D721Med (cell line): ENCODE measurements at places on chromosomes 6 and 20.

DNA sequence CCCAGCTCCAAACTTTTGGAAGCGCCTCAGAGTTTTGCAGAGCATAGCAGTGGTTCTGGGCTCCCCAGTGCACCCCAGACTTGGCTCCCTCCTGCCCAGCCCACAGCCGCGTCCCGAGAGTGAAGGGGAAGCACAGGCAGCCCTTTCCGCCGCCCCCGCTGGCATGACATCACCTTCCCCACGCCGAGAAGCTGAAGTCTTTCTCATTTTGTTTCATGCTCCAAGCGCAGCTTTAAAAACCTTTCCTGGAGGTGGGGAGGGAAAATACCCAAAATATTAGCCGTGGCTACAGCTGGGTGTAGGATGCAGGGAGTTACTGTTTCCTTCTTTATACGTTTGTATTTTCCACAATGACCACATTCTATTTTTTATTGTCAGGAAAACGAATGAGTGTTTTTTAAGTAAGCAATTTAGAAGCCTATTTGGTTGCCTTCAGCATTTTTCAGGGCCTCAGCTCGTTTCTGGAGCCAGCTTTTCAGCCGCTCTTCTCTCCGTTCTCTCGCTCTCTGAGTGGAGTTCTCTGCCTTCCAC is 72.9 kb downstream of the SNX5 start:
- no peak for DNase-seq

DNA sequence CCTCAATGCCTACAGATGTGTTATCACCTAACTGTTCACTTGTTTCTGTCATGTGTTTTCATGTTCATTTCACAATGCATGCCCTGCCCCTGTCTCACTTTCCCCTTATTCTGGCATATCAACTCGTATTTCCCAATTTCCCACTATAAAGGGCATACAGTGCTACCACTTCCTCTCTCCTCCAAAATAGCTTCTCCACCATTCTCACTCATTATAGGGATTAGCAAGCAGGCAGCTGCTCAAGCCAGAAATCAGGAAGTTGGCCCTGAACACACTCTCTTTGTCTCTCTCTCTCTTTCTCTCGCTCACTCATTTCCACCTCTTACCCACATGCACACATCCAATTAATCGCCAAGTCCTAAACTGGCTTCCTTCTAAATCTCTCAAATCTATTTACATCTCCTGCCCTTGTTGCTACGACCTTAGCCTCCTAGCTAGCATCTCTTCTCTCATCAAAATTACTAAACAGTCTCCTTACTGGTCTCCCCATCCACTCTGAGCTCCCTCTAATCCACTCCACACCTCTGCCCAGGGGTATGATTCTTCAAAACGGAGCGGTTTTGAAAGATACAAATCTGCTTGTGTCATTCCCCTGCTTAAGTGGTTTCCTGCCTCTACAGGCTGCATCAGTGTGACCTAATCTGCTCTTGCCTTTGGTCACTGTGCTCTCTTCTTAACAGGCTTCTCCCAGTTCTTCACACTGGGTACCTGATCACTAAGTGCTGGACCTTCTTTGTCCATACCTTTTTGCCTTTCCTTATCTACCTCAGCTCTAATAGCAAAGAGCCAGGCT is 196.2 kb downstream of the BTBD9 start:
- DNase-seq, result no peak

DNA sequence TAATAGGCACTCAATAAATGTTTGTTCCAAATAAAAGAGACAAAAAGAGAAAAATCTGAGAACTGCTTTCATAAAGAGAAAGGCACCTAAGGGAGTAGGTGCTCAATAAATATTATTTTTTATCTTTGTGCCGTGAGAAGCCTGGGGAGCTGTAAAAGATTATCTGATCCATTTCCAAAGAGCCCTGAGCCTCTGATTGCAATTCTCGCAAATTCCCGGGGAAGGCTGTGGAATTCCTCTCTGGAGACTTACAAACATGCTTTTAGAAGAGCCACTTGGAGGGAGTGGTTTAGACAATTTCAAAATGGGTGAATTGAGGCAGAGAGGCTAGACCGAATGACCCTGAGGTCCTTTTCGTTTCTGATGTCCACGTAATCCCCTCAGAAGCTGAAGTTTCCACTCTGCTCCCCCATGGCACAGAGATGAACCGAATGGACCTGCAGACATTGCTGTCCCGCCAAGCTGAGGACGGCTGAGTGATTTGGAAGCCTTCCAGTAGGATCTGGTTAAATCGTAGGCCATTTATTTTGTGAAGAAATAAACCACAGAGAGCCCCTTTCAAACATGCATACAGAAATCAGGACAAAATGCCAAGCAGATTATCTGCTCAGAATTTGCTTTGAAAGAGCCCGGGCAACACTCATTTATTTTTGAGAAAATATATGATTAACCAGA is 77.8 kb downstream of the PKHD1 start:
- no peak for DNase-seq

DNA sequence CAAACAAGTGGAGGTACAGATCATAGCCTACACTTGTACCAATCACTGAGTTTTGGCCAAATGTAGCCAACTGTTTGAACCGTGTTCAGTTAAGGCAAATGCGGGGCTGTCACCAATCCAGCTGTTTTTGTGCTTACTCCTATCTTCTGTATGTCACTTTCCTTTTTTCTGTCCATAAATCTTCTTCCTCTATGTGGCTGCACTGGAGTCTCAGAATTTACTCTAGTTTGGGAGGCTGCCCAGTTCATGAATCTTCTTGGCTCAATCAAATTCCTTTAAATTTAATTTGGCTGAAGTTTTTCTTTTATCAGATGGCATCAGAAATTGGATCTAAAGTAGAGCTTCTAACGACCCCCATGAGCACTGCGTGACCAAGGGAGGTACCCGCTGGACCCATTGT is 11.7 kb upstream of the STX7 start:
- DNase-seq, result no peak

GRCh38 chr20:9349249-9349648 is 165.1 kb upstream of the LAMP5 start:
- no peak for DNase-seq

GRCh38 chr20:45890077-45890984 is 677 bp downstream of the NEURL2 start:
- peak; percentile 85 for DNase-seq

- DNase-seq, result peak; percentile 82
Measured at GRCh38 chr6:157274471-157275226, 48.7 kb downstream of the TMEM242 start.

- DNase-seq, result no peak
Measured at GRCh38 chr6:42040856-42041480, 9.4 kb upstream of the TAF8 start.

DNA sequence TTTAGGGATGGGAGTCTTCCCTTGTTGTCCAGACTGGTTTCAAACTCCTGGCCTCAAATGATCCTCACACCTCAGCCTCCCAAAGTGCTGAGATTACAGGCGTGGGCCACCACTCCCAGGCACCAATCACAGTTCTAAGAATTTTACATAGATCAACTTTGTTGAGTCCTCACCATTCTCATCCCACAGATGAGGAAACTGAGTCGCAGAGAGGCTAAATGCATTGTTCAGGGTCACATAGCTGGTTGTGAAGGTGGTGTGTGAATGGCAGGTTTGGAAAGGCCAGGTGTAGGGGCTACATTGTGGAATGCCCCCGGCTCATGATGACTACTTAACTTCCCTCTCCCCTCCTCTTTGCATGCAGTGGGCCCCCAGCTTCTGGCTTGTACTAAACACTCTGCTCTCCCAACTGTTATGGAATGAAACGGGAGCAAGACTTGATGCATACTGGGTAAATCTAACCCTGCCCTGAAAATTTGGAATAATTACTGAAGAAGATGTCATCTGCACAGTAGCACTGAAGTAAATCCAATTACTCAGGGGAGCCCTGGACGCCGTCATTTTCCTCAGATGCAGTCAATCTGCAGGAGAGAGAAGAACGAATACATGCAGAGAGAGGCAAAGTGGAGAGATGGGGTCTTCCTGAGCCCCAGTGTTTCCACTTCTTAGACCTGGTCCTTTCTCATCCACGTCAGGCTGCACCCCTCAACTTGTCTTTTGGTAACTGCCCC is 102.3 kb upstream of the ZNF217 start:
- no peak for DNase-seq

GRCh38 chr20:18014411-18014810 is 43.3 kb downstream of the OVOL2 start:
- DNase-seq, result no peak

DNA sequence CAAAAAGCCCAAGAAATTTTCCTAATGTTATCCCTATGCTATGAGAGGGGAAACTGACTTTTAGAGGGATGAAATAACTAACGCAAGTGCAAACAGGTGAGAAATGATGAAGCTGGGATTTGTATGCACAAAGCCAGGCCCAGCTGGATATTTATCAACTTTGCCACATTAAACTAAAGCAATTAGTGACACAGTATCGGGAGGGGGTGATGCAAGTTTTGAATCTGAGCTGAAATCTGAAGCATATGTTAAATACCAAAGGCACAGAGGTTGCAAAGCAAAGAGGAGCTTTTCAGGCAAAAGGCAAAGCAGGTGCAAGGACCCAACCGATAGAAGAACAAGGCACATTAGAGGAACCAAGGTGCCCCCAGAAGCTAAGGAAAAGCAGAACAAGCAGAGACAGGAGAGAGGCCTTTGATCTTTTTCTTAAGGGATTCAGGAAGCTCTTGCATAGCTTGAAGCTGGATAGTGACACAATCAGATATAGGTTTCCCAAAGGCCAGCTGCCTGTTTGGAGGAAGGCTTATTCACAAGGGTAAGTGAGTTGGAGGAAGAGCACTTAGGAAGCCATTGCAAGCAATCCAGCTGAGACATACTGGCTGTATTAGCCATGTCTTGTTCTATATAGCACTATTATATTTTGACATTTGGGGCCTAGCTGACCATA is 207.5 kb downstream of the HIVEP2 start:
- no peak for DNase-seq

GRCh38 chr6:27374824-27375612 is 13.5 kb upstream of the ZNF391 start:
- DNase-seq, result peak; percentile 41

DNA sequence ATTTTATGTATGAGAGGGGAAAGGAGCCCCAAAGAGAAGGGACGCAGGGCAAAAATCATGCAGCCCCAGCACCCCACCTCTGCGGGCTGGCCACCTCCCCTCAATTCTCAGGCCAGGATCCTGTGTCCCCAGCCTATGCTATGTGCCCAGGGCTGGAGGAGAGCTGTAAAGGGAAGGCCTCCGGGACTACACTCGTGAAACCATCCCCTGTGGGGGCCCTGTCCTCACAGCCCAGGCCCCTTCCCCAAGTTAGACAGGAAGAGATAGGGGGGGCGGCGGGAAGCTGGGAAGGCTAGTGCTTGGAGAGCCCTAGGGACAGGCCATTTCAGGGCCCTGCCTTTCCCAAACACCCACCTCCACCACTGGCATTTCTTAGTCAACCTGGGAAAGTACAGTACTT is 1.4 kb upstream of the COL11A2 start:
- DNase-seq, result no peak

DNA sequence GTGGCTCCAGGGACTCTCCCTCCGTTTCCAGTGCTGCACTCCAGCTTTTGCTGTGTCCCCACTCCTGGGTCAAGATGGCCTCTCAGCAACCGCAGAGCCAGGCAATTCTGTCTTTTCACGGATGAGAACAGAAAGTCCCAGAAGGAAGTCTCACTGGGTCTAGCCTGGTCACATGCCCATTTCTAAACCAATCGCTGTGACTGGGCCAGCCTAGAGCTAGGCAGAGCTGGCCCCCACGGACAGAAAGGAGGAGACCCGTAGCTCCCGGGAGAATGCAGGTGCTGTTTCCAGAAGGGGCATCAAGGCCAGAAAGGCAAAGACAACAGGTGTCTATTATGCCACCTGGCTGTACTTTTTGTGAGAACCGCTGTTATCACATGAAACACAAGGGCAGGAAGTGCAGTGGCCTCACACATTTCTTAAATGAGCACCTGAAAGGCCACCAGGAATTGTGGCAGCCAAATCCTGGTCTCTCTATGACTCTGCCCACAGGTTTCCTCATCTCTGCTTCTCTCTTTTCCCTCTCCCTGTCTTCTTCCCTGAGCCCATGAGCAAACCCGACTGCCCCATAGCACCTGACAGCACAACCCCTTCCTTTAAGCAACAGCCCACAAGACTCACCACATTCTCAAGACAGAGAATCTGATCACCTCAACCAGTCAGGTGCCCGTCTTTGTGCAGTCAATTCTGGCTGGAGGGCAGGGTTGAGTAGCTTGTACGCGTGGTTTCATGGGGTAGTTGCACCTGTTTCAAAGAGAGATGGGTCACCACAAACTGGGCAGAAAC is 37.1 kb upstream of the B4GALT5 start:
- DNase-seq, result no peak

DNA sequence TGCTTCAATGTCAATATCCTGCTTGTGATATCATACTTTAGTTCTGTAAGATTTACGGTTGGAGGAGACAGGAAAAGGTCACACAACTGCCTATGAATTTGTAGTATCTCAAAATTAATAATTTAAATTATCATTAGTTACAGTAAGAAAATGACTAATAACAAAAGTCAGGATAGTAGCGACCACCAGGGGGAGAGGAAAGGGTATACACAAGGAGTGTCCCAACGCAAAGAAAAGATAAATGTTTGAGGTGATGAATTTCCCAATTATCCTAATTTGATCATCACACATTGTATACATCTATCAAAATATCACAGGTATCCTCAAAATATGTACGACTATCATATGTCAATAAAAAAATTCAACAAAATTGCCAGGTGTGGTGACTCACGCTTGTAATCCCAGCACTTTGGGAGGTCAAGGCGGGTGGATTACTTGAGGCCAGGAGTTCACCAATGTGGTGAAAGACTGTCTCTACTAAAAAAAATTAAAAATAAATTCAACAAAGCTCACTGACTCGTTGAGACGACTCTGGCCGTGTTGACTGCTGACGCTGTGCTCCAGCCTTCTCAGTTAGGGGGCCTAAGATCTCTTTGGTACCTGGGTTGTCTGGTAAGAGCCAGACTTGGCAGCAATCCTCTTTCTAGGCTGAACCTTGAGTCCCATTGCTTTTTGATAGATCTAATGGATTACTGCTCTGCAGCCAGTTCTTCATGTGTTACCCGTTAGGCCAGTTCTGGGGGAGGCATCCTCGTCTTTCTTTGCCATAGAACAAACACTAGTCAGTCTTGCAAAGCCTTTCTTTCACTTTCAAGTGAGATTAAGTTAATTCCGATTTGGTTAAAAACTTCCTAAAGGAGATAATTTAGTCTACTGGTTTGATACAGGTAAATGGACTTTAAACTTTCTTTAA is 9.0 kb upstream of the OVOL2 start:
- no peak for DNase-seq

- DNase-seq, result no peak
Measured at GRCh38 chr6:54717849-54718455, 128.6 kb upstream of the FAM83B start.

DNA sequence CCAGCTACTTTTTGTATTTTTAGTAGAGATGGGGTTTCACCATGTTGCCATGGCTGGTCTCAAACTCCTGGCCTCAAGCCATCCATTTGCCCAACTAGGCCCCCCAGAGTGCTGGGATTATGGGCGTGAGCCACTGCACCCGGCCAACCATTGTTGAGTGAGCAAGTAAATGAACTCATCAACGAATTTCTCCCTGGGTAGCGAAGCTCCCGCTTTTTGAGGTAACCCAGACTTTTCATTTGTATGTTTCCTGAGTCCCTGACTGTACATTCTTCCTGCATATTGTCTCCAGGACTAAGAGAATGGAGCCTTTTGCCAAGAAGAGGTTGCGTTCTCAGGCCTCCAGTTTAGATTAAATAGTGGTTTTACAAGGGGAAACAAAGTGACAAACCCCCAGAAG is 36.4 kb downstream of the RIPOR3 start:
- DNase-seq, result no peak

GRCh38 chr6:9272671-9273070 is 837.3 kb upstream of the SLC35B3 start:
- no peak for DNase-seq

- DNase-seq, result no peak
Measured at GRCh38 chr6:154359161-154359574, 2.6 kb upstream of the IPCEF1 start.
